ENCODE measurements at places on chromosomes 5 and 9.

- no peak for DNase-seq
These were observed 40.9 kb downstream of the VAV2 start for GRCh38 chr9:133951265-133951664.

GRCh38 chr5:141960018-141960417, 2.0 kb upstream of the PCDH12 start:
- DNase-seq = no peak

- no peak for DNase-seq
These were observed 27.5 kb downstream of the PAEP start for GRCh38 chr9:135588886-135589595.

- DNase-seq = peak; percentile 87
These were observed 195.3 kb upstream of the KLF9 start for GRCh38 chr9:70609542-70610286.

DNA sequence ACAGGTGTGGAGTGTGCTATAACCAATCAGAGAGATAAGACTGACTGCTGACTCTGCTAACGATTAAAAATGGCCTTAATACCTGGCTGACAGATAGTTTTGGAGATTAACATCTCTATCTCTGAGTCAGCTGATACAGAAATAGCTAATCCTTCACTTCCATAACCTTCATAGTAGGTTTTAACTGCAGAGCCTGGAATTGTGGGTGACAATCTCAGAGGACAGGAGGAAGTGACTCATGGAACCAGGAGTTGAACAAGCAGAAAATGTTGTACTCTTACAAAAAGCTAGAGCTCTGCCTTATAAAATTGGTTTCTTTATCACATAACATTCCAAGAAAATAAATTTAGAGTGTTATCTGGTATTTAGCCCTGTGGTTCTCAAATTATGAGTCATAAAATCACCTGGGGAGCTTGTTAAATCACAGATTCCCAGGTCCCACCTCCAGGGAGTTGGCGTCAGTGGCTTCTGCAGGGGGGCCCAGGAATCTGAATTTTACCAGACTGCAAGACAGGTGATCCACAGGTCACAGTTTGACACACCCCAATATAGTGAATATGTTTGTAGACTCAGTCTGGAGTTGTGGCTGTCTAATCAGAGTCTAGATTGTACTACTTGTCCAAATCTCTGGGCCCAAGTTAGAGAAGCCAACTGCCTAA, 44.4 kb upstream of the AFAP1L1 start:
- DNase-seq = peak; percentile 45

GRCh38 chr9:68547417-68547816, 6.7 kb upstream of the TMEM252 start:
- no peak for DNase-seq

DNA sequence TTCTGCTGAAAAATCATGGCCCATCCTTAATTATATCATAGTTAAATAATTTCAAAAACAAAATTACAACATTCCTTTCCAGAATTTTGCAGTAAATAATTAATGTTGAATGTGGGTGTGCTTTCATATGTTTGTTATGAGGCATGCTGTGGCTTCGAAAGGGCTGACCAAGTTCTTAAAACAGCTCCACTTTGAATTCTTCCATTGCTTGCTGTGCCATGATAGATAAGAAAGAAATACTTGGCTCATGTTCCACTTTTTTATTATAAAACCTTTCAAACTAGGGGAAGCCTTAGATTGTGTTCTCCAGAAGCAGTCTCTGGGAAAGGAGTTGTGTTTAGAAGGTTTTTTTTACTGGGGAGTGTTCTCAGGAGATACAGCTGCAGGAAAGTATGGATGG, 1278.7 kb upstream of the DMAC1 start:
- no peak for DNase-seq

DNA sequence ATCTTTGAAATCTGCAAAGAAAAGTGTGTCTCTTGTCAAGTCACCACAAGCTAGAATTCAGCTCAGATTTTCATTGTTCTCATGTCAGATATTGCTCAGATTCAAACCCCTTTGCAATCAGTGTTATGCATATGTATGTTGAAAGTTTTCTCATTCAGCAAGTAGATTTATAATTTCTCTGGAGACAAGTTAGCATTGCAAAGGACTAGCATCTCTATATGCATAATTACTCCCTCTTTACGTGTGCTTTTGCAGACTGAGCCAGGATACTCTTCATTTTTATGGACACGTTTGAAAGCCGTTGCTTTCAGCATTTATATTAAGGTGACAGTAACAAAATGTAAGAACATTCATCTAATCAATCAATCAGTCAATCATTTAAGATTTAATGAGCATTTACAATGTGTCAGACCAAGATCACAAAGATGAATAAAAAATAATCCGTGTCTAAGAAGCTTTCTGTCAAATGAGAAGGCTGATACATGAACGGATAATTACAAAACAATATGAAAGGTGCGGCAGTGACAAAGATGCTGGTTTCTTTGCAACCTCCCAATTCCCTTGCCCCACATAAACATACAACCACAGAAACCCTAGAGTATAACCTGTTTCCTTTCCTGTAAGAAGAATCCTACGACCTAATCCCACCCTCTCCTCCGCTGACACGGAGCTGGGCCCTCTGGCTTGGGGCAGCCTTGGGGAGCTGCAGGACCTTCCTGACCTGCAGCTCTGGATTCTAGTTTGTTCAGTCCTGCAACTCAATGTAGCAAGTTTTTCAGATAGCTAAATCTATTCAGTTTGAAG, 14.9 kb downstream of the CFAP95 start:
- DNase-seq = no peak

DNA sequence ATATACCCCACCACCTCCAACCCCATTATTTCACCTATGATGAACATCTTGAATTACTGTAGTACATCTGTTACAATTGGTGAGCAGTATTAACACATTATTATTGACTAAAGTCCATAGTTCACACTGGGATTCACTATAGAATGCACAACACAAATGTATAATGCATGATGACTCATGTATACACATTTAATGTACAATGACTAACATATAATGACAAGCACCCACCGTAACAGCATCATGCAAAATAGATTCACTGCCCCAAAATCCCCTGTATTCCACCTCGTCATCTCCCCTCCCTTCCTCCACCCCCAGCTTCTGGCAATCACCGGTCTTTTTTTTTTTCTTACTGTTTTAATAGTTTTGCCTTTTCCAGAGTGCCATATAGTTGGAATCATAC, 47.1 kb upstream of the NEK6 start:
- DNase-seq = no peak

DNA sequence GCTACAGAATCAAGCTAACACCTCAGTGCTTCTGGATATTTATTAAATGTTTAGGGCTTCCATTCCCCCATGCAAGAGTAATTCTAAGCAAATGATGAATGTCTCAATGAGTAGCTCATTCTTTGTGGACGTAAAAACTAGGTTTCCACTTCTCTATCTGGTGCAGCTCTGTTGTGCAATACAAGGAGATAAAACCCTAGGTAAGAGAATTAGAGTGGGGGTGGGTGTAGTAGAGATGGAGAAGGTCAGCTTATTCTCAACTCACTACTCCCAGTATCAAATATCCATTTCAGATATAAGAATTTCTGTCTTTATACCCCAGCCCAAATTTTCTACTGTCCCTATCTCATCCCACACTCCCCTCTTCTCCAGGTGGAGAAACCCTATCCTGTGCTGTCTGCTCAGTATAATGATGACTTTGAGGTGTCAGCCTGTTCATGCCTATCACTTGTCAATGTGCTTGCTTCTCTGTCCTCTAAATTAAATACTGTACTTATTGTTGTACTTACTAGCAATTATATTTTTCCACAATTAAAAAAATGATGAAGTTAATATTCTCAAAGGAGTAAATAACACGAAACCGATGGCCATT, 4.3 kb upstream of the FYB1 start:
- DNase-seq = no peak

GRCh38 chr9:133341369-133342068, 5.5 kb upstream of the SURF6 start:
- DNase-seq = peak; percentile 56

DNA sequence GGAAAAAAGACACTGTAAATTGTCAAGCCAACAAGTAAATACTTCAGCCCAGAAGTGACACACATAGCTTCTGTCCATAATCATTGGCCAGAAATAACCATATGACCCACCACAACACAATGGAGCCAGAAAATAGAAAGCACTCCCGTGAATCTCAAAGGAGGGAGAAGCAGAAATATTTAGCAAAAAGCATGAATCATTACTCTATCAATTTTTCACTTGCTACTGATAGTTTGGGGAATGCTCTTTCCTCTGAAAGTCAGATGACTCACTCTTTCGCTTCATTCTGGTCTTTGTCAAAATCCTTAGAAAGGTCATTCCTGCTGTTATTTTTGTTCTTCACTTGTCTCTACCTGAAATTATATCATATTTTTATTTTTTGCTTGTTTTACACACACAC, 312.6 kb downstream of the TMEM232 start:
- peak; percentile 7 for DNase-seq

- no peak for DNase-seq
These were observed 93.4 kb upstream of the CLINT1 start for GRCh38 chr5:157952374-157952685.

- DNase-seq = no peak
These were observed 91.1 kb downstream of the TLR4 start for GRCh38 chr9:117795271-117795670.

DNA sequence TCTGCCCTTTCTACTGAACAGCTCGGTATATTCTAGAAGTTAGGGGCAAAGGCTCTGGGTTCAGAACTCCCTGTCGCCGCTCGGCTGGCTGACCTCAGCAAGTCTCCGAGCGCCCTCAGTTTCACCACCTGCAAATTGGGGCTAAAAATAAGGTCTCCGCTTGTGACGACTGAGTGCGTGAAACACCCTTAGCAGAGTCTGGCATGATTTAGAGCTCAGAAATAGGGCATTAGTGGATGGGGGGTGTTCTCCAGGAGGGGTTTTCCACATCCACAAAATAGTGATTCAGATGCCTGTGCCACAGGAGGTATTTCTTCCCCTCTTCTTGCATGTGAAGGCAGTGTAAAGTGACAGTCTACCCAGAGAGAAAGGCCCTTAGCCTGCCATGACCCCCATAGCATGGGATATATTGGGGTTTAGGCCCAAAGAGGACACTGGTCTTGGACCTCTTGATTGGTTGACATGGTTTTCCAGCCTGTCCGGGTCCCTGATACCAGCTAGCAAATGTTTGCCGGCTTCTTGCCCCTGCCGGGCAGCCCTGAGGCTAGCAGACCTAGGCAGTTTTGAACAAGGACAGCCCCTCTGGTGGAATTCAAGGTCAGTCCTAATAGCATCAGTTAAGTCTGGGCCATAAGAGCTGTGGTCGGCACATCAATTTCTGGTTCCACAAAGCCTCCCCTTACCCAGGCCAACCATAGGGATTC, 1.4 kb downstream of the ERGIC1 start:
- no peak for DNase-seq

- no peak for DNase-seq
These were observed 2.0 kb upstream of the ENC1 start for GRCh38 chr5:74642543-74642863.

DNA sequence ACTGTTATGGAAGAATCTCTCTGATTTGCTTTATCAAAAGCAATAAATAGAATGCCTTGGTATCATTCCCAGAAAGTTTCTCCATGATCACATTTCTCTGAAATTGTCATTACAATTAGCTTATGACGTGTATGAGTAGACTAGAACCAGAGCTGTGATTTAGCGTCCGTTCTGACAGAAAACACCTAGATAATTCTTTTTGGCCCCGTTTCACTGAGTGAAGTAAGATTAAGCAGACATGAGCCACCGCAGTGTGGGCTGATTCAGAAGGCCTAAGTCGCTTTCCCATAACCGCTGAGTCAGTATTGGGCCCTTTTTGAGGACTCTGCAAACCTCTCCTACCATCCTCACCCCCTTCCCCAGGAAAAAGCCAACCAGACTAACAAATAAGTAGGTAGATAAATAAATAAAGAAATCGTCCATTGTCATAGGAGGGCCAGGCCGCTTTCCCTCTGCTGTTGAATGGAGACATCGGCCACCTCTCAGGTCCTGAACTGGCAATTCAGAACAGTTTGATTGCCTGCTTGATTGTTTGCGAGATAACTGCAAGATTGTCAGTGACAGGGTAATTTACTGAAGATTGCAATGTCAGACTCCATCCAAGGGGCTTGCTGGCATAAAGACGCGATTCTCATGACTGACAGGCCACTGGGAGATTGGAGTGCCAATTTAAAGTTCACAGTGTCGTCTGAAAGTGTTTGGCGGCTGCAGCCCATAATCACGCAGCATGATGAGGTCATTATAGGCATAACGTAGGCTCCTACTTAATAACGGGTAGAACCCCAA, 105.0 kb upstream of the WWC1 start:
- DNase-seq = no peak

GRCh38 chr5:103487218-103487617, 75.4 kb downstream of the NUDT12 start:
- no peak for DNase-seq

GRCh38 chr9:16612627-16613026, 257.8 kb downstream of the BNC2 start:
- DNase-seq = no peak

DNA sequence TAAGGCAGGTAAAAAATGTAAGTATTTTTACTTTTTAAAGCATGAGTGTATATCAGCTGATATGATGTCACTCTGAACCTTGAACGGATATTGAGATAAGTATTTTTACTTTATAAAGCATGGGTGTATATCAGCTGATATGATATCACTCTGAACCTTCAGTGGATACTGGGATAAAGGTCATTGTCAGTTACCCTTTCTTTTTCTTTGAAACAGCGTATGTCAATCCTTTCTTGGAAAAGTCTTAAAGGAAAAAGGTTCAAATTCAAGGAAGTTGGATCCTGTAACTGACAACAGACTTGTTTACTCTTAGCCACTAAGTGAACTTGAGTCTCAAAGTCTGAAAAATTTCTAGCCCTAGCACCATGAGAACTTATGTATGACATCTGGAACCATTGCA, 61.7 kb upstream of the IFNK start:
- no peak for DNase-seq

DNA sequence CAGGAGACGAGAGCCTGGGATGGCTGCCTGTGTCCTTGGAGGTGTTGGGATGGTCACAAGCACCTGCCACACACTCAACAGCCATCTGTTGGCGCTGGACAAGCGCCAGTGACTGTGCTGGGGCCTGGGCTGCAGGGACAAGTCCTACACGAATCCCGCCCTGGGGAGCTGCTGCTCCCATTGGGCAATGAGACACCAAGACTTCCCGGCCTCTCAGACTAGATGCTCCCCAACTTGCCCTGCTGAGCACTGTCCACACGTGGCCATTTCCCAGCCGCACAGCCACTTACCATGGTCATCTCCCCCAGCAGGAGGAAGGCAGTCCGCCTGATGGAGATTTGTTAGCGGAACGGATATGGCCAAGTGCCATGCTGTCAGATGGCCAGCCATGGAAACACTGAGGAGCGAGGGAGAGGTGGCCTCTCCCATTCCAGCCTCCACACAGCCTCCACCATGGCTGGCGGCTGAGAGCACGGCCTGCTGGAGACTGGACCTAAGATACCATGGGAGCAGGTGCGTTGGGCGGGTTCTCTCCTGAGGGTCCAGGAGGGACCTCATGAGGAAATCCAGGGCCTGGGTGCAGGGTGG, 43.9 kb downstream of the PRRT1B start:
- no peak for DNase-seq

DNA sequence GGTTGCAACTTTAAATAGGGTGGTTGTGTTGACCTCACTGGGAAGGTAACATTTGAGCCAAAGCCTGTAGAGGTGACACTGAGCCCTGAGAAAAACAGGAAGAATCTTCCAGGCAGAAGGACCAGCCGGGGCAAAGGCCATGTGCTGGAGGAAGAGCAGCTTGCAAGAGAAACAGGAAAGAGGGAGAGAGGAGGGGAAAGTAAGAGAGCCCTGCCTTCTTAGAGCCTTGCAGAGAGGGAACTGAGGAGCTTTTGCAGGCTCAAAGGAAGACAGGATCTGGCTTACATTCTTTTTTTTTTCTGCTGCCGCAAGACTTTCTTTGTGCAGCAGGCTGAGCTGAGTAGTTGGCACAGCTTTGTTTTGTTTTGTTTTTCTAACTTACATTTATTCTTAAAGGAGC, 17.4 kb downstream of the C9orf153 start:
- DNase-seq = no peak

All from adrenal gland (tissue), 19 donors.